Stimulated activated CD4-positive, alpha-beta T cell treated with anti-CD3 and anti-CD28 coated beads, Interleukin-12 subunit alpha, Interleukin-12 subunit beta, amount 100 ng/mL, for 48 hours (primary cell): ENCODE measurements at places on chromosomes 5 and 9.
A peak's percentile ranks its signal among the peaks of the same experiment; 100 is the strongest.

- no peak for DNase-seq
These were observed 147.0 kb downstream of the CSNK1G3 start for GRCh38 chr5:123659011-123659410.

DNA sequence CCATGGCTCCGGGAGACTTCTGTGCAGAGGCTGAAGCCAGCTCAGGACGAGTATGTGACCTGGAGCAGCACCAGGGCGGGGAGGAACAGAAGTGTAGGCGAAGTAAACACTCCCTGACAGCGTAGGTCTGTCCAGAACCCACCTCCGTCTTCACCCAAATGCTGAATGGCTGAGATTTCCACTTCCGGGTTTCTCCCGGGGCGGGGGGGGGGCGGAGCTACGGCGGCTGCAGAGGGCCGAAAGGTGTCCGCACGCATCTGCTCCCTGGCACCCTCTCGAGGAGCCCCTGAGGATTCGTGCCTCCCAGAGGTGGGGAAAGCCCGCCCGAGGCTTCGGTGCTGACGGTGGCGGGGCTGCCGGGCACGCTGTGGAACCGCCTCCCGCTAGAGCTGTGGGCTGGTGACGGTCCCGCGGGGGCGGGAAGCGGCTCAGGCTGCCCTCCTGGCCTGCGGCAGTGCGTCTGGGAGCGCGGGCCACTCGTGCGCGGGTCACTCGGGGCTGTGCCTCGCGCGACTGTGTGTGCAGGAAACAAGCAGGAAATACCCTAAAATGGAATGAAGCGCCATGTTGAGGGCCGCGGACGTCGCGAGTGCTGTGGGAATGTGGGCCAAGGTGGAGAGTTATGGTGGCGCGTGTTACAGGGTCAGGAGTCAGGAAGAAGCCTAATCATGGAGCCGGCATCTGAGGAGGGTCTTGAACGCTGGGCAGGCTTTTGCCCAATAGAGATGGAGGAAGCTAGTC lies 1425.4 kb downstream of the FOXD4L5 start:
- DNase-seq = peak; percentile 8

GRCh38 chr9:33164138-33164809 lies 2.9 kb downstream of the B4GALT1 start:
- no peak for DNase-seq

GRCh38 chr5:50440651-50441492 lies at the start of gene EMB:
Gene EMB (minus strand): TSS chr5:50441288. CDS start chr5:50441151, 137 bp downstream.
- DNase-seq = peak; percentile 66

DNA sequence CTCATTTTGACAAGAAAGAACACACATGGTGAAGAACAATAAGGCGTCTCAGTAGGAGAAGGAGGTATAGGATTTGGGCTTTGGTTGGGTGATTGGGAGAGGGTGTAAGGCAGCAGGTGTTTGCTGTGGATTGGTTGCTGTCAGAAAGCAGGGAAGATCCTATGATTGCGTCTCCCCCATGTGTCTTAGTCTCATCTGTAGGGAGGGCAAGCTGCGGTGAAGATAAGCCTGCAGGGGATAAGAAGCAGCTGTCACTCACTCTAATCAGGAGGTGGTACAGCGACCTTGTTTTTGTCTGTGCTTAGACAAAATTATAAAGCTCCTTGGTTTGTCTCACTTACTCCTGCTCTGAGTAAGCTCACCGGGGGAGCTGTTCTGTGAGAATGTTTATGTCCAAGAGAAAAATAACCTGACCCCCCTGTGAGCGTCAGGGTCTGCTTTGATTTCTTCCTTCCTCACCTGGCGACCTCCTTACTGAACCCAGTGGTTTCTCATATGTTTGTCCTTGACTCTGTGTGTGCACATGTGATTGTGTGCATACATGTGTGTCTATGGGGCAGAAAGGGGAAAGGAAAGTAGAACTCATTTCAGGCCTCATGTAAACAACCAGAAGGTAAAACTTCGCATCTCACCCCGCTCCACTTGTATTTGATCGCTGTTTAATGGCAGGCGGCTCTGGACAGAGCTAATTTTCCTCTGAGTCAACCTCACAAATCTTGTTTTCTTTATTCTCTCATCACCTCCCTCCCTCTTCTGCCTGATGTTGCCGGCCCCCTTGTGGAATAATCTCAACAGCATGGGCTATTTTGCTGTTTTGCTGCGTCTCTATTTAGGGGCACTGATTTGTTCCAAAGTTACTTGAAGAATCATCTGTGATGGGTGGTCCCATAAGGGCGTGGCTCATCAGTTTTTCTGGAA lies 105.6 kb downstream of the TENT4A start:
- no peak for DNase-seq
